ENCODE measurements at places on chromosomes 6 and 20.
A peak's percentile ranks its signal among the peaks of the same experiment; 100 is the strongest.

DNA sequence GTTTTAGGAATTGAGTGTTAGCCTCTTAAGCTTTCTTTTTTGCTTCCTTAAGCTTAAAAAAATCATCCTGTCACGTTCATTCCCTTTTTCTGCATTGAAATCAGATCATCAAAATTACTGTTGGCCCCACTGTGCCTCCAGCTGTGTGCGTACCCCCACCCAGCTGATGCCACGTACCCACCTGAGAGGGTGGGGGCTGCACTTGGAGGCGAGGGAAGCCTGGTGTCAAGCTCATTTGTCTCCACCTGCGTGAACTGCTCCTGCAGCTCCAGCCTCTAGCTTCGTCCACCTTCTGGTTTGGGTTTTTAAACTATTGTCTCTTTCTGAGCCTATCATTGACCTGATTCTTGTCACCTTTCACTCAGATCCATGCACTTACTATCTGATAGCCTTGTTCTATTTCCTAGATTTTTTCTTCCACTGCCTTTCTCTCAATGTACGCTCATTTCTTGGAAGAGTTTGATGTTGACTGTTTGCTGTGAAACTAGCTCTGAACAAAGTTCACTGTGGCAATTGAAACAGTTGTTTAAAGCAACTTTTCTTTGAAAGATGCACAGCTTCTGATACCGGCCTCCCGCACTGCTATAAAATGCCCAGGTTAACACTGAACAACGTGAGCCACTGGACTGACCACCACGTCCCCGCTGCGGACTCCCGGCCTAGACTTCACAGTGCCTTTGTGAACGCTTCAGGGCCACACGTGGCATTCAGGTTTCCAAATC is 30.0 kb upstream of the IRF4 start:
- no peak for DNase-seq

- DNase-seq = no peak
Measured at GRCh38 chr20:43949741-43950618, 35.3 kb downstream of the TOX2 start.

DNA sequence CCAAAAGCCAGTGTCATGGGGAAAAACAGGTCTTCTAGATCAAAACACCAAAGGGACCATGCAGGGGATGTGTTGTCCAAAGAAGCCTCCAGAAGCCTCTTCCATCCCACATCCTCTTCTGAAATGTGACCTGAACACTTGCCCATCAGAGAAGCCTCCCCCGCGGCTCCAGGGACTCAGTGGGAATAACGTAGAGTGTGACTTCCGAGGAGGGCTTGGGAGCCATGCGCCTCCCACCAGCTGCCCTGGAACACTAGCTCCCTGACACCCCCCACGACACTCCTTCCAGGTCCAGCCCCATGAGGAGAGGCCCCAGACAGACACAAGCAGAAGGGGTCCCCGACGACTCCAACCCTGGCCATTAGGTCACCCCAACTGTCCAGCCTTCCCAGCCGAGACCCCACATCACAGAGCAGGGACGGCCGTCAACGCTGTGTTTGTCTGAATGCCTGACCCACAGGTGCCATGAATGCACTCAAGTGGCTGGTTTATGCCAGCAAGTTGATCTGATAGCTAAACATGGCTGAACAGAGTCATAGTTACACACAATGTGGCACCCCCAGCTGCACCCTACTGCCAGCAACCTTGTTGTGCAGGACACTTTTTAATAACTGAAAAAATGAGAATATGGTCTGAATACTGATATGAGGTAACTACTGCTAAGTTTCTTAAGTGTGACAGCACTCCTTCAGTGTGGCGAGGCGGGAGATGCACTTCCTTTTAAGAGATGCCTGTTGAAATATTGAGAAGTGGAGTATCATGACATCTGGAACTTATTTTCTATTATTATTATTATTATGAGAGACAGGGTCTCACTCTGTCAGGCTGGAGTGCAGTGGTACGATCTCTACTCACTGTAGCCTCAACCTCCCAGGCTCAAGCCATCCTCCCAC is 58.0 kb downstream of the GINS1 start:
- DNase-seq = no peak

DNA sequence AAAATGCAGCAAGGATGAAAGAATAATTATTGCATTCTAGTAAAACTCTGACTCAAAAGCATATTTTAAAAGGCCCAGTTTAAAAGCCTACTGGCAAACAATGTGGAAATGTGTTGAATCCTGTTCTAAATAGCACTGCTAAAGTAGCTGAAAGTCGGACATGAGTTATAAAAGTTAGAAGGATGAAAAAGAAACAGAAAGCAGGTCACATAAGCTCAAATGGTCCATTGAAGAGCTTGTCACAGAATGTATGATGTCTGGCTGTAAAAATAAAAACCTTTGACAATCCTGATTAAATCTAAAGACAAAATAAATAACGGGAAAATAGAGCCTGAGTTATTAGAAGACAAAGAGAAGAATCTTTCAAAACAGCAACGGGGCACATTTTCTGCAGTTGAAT is 218.6 kb upstream of the UFL1 start:
- DNase-seq = no peak

- no peak for DNase-seq
Measured at GRCh38 chr20:41854765-41855164, 236.6 kb upstream of the CHD6 start.

- DNase-seq = no peak
Measured at GRCh38 chr6:144311361-144311760, 26.2 kb downstream of the UTRN start.

GRCh38 chr6:113425977-113426660 is 431.0 kb upstream of the MARCKS start:
- DNase-seq = no peak

GRCh38 chr6:209432-210103 is 82.7 kb upstream of the DUSP22 start:
- no peak for DNase-seq

- DNase-seq = no peak
Measured at GRCh38 chr20:4781211-4781610, 59.5 kb downstream of the PRND start.

- no peak for DNase-seq
Measured at GRCh38 chr6:27867945-27868300, 44.3 kb downstream of the OR2B2 start.

- no peak for DNase-seq
Measured at GRCh38 chr6:36125575-36125974, 4.7 kb upstream of the MAPK13 start.

- peak; percentile 71 for DNase-seq
Measured at GRCh38 chr6:27545271-27546046, 72.6 kb upstream of the ZNF184 start.

GRCh38 chr6:43143235-43144128 is 27.6 kb upstream of the SRF start:
- peak; percentile 84 for DNase-seq

DNA sequence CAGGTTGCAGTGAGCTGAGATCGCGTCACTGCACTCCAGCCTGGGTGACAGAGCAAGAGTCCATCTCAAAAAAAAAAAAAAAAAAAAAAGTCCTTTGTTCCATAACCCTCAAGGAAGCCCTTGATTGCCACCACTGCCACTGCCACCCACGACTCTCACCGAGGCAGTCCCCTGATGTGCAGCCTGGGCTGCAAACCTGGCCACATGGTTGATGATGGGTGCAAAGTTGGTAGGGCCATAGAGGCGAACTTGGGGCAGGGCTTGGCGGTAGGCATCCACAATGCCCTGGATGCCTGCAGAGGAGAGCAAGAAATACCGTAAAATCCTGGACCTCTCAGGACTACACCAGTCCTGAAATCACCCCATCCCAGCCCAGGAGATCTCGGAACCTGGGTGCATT is 11.5 kb downstream of the SPAG4 start:
- DNase-seq = no peak

GRCh38 chr20:51284176-51284575 is 258.3 kb downstream of the NFATC2 start:
- DNase-seq = no peak

DNA sequence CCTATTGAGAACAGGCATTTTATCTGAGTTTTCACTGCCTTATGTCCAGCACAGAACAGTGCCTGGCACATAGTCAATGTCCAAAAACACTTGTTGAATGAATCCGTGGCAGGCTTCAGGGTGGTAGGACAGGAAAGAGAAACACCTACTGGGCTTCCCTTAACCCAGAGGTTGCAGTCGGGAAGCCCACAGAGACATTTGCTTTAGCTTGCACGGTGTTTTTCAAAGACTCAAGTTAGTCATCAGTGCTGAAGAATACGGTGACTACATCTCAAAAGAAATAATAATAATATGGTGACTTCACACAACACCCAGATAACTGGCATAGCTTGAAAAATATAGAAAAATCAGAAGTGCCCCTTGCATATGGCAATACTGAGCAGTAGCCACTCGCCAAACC is 160.4 kb downstream of the CD83 start:
- no peak for DNase-seq

GRCh38 chr20:34269996-34270627 is 28.9 kb downstream of the ASIP start:
- no peak for DNase-seq

- DNase-seq = no peak
Measured at GRCh38 chr6:141550471-141550870, 582.3 kb upstream of the GJE1 start.

GRCh38 chr6:48691420-48691819 is 580.4 kb upstream of the PTCHD4 start:
- DNase-seq = no peak

DNA sequence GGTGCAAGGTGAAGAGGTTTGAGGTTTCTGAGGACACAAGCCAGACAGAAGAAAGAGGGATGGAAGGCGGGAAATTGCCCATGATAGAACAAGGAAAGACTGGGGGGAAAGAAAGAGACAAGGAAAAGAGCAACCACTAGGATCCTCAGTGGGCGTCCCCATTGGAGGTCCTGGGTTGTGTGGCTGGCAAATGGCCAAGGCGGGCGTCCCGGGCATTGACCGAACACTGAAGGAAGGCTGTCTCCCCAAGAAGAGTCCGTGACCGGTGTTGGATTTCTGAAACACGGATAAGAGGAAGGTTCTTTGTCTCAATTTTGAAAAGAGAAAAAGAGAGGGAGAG is 746.6 kb upstream of the ADGRB3 start:
- DNase-seq = no peak

DNA sequence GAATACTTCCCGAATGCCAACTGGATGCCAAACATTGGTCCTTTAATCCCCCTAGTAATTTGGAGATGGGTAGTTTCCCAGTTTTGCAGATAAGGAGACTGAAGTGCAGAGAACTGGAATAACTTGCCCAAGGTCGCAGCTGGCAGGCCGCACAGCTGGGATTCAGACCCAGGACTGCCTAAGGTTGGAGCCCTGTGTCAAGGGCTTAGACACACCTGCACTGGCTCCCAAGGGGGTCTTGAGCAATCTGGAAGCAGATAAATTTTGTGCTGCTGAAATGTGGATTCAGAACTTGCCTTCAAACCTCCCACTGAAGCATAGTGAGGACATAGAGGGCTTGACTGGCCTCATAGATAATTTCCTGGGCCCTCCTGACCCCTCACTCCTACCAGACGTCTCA is 30.5 kb downstream of the FOXP4 start:
- DNase-seq = no peak

GRCh38 chr6:431504-431903 is 40.0 kb downstream of the IRF4 start:
- DNase-seq = no peak

DNA sequence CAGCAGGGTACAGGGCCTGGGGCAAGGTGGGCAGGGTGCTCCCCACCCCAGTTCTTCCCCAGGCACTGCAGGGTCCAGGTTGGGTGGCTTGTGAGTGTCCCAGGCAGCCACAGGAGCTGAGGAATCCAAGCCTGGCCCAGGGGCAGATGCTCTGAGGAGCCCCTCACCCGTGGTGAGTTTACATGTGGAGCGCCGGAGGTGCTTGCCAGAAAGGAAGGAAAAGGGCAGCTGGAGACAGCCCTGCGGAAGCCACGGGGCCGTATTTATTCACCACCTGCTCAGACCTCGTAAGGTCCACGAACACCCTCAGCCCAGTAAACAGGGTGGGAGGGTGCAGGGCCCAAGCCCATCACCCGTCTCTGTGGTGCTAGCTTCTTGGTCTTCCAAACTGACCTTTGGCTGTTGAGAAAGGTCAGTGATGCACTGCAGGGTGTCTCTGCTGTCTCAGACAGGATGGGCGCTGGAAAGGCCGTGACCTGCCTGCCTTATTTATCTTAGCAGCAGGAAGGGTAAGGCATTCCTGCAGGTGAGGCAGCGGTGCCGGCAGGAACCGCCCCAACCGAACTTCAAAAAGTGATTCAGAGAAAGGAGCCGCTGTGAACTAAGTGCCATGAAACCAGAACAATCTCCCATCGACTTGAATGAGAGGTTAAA is 4.0 kb upstream of the FRMD1 start:
- DNase-seq = no peak

GRCh38 chr20:24017458-24017755 is 28.8 kb upstream of the GGTLC1 start:
- DNase-seq = no peak

DNA sequence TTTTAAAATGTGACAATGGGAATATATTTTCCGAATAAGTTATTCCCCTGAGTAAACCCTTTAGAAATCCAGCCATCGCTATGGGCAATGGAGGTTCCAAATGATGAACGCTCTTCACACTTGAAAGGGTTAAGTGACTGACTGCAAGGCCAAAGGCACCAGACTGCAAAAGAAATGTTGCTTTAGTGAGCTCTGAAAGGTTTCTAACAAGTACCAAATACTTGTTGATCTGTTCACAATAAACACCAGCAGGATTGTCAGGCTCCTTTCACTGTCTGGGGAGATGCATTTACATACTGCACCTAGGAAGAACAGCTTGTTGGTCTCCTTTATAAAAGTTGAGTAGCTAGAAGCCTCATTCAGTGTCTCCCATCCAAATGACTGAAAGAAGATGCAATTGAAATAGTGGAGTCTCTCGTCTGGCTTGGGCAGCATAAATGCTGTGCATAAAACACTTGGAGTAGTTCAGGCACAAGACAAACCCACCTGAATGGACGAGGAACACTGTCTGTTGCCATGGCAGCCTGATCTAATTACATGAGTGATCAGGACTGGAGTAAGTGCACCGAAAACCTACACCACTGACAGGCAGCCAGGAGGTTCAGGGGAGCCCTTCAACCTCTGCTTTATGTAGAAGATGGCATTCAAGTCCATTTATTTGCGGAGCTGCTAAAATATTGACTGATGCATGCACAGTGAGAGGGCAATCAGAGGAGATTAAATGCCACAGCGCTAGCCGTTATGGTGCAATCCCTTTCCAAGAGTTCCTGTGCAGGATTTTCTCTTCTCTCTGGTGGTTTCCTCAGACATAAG is 2.9 kb downstream of the ATXN1 start:
- no peak for DNase-seq

- no peak for DNase-seq
Measured at GRCh38 chr20:44067650-44068081, 119.3 kb downstream of the JPH2 start.

GRCh38 chr6:157017861-157018260 is 240.7 kb downstream of the ARID1B start:
- DNase-seq = no peak
